ENCODE measurements at places on chromosomes 2 and 18.

DNA sequence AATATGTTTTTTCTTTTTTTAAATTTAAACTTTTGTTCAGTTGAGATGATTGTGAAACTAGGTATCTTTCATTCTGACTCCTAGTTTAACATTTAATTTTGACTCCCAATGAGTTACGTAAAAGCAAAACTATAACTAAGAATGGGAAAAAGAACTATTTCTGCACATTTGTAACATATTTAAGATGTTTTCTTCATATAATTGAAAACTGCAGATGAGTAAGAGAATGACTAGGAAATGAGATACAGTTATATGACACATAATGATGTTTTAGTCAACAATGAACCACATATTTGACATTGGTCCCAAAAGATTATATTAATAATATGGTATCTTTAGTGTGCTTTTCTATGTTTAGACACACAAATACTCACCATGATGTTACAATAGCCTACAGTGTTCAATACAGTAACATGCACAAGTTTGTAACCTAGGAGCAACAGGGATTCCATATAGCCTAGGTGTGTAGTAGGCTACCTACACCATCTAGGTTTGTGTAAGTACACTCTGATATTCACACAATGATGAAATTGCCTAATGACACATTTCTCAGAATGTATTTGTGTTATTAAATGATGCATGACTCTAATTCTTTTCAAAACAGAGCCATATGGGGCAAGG, 12.6 kb downstream of the ERMN start:
- no peak for DNase-seq

- DNase-seq: no peak
These were observed 49.3 kb downstream of the NEDD4L start for GRCh38 chr18:58093311-58093803.

- no peak for DNase-seq
These were observed 23.7 kb downstream of the ATP9B start for GRCh38 chr18:79092874-79093273.

GRCh38 chr2:27779417-27780055, 8.0 kb downstream of the MRPL33 start:
- no peak for DNase-seq

GRCh38 chr2:8477552-8478470, 204.0 kb upstream of the ID2 start:
- DNase-seq: no peak

- DNase-seq: no peak
These were observed 118.0 kb downstream of the PLB1 start for GRCh38 chr2:28613633-28614501.

- no peak for DNase-seq
These were observed 274.8 kb upstream of the TRIB2 start for GRCh38 chr2:12441750-12442475.

DNA sequence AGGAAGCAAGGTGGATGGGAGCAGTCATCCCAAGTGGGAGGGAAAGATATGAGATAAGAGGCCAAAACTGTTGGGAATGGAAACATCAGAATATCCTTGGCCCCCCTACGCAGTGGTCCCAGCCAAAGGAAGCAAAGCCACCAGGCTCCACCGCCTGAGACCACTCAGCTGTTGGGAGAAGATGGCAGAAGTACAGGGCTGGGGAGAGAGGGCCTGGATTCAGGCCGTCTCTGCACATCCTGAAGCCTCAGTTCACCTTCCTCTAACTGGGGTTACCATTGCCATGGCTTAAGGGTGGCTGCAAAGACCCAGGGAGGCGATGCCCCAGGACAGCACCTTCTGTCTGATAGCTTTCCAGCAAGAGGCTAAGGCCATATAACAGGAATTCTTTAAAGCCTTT, 193.8 kb downstream of the MGAT5 start:
- DNase-seq: no peak

GRCh38 chr2:73238976-73239375, 4.9 kb downstream of the CCT7 start:
- no peak for DNase-seq

GRCh38 chr2:225104971-225105370, 62.7 kb upstream of the DOCK10 start:
- DNase-seq: no peak

- no peak for DNase-seq
These were observed 29.1 kb downstream of the SP140L start for GRCh38 chr2:230356084-230356483.

DNA sequence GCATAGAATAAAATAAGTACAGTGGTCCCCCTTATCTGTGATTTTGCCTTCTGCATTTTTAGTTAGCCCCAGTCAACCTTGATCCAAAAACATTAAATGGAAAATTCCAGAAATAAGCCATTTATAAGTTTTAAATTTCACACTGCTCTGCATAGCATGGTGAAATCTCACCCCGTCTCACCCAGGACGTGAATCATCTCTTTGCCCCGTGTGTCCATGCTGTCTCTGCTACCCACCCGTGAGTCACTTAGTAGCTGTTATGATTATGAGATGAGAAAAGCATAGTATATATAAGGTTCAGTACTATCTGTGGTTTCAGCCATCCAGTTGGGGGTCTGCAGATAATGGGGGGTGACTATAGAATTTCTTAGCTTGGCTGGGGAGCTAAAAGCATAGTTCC, 67.3 kb downstream of the RHBDD1 start:
- no peak for DNase-seq

DNA sequence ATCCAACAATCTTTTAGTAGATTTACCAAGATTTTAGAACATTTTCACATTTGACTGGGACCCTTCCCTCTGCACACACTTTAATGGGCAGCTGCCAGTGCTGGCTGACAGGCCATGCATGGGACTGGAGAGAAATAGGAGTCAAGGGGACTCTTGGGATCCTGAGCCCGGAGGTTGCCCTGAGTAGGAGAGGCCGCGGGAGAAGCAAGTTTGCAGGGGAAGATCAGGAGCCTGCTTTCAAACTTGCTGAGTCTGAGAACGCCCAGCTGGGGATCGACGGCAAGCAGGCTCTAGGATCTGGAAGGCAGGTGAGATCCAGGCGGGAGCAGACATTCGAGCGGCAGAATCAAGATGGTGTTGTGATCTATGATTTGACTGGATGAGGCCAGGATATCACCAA, 186.1 kb downstream of the HDAC4 start:
- DNase-seq: no peak

All from K562 (cell line).